Peyer's patch (tissue), 4 donors: ENCODE measurements at places on chromosomes 5 and 9. TPM values are rescaled to one million over a fixed set of nuclear protein-coding genes. Genes with fewer than 3 reads are reported as not detected.
A peak's percentile ranks its signal among the peaks of the same experiment; 100 is the strongest.

KIF4B gene
- not detected for total RNA-seq

GRCh38 chr5:149940077-149940574, 4.5 kb downstream of the PDE6A start:
- no peaks in the 10 kb centered on the region for H3K4me1 ChIP-seq
- no peak overlapping the region for H3K4me3 ChIP-seq
- DNase-seq, result no peak
- no peaks in the 10 kb centered on the region for H3K36me3 ChIP-seq

GRCh38 chr5:112316006-112316405, 103.1 kb downstream of the EPB41L4A start:
- no peaks in the 10 kb centered on the region for H3K36me3 ChIP-seq
- DNase-seq, result no peak
- no peaks in the 10 kb centered on the region for H3K4me1 ChIP-seq
- H3K4me3 ChIP-seq, result no peak overlapping the region
- H3K27me3 ChIP-seq, result no peaks in the 10 kb centered on the region

DNA sequence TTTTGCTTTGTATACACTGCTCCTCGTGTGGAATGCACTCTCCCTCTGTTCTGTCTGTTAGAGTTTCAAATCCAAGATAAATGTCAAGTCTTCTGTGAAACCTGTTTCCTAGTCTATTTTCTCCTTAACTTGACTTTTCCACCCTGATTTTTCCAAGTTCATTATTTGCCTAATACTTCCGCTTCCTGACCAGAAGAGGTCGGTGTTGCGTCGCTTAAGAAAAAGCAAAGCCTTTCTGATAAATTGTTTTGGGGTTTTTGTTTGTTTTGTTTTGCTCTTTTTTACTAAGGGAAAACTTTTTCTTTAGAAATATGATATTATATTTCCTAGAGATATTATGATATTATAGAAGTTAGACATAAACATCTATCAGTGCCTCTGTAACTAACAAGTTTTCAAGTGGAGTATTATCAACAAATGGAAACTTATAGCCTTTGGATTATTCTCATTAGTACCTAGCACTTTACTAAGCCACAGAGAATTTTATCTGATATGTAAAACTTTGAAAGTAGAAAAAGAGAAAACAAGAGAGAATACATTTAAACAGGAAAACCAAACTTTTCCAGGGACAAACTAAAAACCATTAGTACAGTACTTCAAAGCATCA, 55.8 kb downstream of the PHAX start:
- no peaks in the 10 kb centered on the region for H3K36me3 ChIP-seq
- H3K27ac ChIP-seq, result no peak overlapping the region
- DNase-seq, result peak; percentile 62
- H3K4me1 ChIP-seq, result no peaks in the 10 kb centered on the region
- H3K27me3 ChIP-seq, result no peaks in the 10 kb centered on the region

DNA sequence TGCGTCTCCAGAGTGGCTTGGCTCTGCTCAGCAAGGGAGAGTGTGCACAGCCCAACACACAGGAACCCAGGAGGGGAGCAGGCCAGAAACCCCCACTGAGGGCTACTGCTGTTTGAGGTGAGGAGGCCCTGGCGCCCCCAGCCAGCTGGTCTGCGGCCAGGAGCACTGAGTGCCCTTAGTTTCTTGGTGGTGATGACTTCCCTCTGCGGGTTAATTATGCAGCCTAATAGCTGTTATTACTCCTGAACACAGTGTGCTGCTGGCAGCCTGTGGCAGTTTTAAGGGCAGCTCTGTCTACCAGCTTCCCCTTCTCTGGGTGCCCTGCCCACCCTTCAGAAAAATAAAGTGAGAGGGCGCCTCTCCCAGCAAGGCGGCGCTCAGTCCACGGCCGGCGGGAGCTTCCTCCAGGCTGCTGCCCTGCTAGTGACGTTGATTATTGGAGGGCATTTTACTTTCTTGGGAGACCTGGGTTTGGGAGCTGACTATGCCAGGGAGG, 19.2 kb downstream of the GADD45G start:
- no peaks in the 10 kb centered on the region for H3K27me3 ChIP-seq
- H3K36me3 ChIP-seq, result no peaks in the 10 kb centered on the region
- peak overlapping the region; percentile 63 for H3K27ac ChIP-seq

DNA sequence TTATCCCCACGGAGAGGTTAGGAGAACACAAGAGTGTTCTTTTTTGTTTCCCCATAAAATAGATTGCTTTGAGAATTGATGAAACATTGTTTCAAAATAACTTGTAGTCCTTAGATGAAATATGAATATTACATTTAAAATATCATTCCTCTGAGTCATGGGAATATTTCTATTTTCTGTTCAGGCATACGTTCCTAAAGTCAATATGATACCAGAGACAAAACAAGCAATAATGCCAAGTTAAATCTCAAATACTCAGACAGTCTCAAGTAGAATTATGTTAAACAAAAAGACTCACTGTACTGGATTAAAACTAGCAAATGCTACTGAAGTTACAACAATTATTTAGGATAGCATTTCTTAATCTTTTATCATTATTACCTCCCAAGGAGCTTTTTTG, 111.7 kb upstream of the C6 start:
- no peaks in the 10 kb centered on the region for H3K4me1 ChIP-seq
- no peaks in the 10 kb centered on the region for H3K36me3 ChIP-seq
- DNase-seq, result no peak

- no peak for DNase-seq
- no peak overlapping the region for H3K4me3 ChIP-seq
- no peaks in the 10 kb centered on the region for H3K27me3 ChIP-seq
- no peaks in the 10 kb centered on the region for H3K36me3 ChIP-seq
- H3K27ac ChIP-seq, result no peak overlapping the region
Measured at GRCh38 chr5:87589587-87589986, 176.9 kb upstream of the CCNH start.

GRCh38 chr5:38843665-38844064, 2.1 kb upstream of the OSMR start:
- H3K27me3 ChIP-seq, result no peaks in the 10 kb centered on the region
- H3K4me3 ChIP-seq, result no peak overlapping the region
- DNase-seq, result no peak
- H3K36me3 ChIP-seq, result no peaks in the 10 kb centered on the region
- no peaks in the 10 kb centered on the region for H3K4me1 ChIP-seq
- H3K27ac ChIP-seq, result no peak overlapping the region

MEGF10 gene
- 0.19 TPM for total RNA-seq

PITX1 gene
- total RNA-seq, result 2.5 TPM

GRCh38 chr9:3043369-3043768, 199.5 kb upstream of the PUM3 start:
- H3K27me3 ChIP-seq, result no peaks in the 10 kb centered on the region
- no peak overlapping the region for H3K27ac ChIP-seq
- no peaks in the 10 kb centered on the region for H3K4me1 ChIP-seq
- H3K36me3 ChIP-seq, result no peaks in the 10 kb centered on the region
- H3K4me3 ChIP-seq, result no peak overlapping the region

DNA sequence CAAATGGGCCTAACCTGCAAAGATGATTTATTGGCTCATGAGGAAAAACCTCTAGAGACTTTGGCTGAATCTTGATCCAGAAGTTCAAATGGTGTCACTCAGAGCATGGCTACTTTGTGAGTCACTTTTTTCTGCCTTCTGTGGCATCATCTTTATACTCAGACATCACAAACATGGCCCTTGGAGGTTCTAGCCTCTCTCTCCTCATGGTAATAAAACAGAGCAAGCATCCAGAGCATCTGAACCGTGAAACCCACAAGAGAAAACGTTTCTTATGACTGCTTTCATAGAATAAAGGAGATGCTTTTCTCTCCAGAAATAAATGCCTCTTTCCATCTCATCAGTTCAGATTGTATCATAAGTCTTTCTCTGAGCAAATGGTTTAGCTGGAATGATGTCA, 780.3 kb downstream of the KCTD16 start:
- no peaks in the 10 kb centered on the region for H3K27me3 ChIP-seq
- H3K4me1 ChIP-seq, result no peaks in the 10 kb centered on the region
- H3K36me3 ChIP-seq, result no peaks in the 10 kb centered on the region
- no peak overlapping the region for H3K4me3 ChIP-seq

DNA sequence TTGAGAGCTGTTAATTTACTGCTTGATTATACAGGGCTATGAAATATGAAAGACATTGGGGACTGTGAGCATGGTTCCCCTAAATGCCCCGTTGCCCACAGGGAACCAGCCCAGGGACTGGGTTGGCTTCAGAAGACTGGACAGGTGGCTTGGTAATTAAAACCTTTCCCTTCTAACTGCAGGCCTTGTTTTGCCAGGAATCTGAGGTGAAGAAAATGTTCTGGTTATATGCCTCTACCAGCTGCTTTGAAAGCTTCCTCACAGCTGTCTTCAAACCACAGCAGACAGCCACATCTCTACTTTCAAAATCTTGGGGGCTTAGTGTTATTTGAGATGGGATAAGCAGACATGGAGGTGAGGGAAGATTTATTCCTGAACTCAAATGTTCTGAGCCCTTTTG, 153.3 kb upstream of the SPRY4 start:
- no peak overlapping the region for H3K27ac ChIP-seq

- H3K36me3 ChIP-seq, result no peaks in the 10 kb centered on the region
- peak overlapping the region; percentile 57 for H3K27ac ChIP-seq
- peak; percentile 54 for DNase-seq
- no peak overlapping the region for H3K4me3 ChIP-seq
Measured at GRCh38 chr5:171494452-171495121, 75.1 kb downstream of the FGF18 start.

DNA sequence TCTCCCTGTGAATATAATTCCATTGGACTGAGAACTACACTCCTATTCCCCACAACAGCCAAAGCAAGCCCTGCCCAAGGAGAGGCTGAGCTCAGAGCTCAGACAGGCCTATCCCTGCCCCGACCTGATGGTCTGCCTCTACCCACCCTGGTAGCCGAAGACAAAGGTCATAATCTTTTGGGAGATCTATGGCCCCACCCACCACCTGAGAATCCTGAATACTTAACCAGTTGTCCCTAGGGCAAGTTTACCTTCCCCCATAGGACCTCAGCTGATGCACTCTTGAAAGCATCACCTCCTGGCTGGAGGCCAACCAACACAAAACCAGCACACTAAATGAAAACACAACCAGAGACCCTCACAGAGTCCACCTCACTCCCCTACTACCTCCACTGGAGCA, 167.5 kb downstream of the PRR16 start:
- H3K27me3 ChIP-seq, result no peaks in the 10 kb centered on the region
- no peak for DNase-seq
- H3K36me3 ChIP-seq, result no peaks in the 10 kb centered on the region
- no peaks in the 10 kb centered on the region for H3K4me1 ChIP-seq

LVRN gene
- 10.6 TPM for total RNA-seq

DNA sequence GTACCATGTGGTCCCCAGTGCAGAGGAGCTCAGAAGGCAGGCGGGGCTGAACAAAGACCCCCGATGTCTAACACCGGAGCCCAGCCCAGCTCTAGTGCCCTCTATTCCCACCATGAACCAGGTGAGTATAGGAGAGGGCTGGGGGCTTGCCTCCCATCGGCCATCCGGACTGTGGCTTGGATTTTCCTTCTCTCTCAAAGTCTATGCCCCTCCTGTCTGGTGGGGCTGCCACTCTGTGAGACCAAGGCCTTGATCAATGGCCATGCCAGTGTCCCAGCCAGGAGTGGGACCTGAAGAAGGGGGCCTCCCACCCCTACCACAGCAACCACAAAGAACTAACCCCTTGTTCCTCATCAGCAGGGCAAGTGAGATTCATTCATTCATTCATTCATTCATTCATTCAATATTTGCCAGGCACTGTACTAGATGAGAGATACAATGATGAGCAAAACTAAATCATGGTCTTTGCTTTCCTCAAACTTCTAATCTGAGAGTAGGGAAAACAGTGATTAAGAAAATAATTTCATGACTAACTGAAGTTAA, 47.6 kb downstream of the ARHGEF37 start:
- no peaks in the 10 kb centered on the region for H3K4me1 ChIP-seq
- no peak overlapping the region for H3K4me3 ChIP-seq
- H3K36me3 ChIP-seq, result no peaks in the 10 kb centered on the region

DNA sequence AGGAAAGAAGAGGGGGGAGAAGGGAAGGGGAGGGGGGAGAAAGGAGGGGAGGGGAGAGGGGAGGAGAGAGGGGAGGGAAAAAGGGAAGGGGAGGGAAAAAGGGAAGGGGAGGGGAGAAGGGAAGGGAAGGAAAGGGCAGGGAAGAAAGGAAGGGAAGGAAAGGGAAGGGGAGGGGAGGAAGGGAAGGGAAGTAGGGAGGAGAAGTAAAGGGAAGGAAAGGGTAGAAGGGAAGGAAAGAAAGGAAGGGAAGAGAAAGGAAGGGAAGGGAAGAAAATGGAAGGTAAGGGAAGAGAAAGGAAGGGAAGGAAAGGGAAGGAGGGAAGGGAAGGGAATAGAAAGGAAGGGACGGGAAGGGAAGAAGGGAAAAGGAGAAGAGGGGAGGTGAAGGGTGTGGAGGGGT, 248.2 kb downstream of the EBF1 start:
- H3K4me1 ChIP-seq, result no peaks in the 10 kb centered on the region
- H3K27ac ChIP-seq, result no peak overlapping the region
- DNase-seq, result no peak
- no peaks in the 10 kb centered on the region for H3K27me3 ChIP-seq

DNA sequence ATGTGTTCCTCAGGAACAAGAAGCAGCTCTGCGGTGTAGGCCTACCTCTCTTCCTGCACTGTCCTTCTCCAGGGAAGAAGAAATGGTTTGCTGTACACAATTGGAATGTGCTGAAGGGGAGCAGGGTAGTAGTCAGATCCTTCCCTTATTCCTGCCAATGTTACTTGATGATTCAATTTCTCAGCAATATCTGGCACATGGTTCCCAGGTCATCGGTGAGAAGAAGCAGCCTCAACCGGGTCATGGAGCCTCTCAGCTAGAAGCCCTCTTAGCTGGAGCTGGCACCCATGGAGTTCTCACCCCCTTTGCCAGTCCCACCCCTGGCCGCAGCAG, 36.9 kb downstream of the ACTBL2 start:
- H3K4me1 ChIP-seq, result no peaks in the 10 kb centered on the region
- H3K27ac ChIP-seq, result no peak overlapping the region
- no peaks in the 10 kb centered on the region for H3K36me3 ChIP-seq
- DNase-seq, result no peak

DNA sequence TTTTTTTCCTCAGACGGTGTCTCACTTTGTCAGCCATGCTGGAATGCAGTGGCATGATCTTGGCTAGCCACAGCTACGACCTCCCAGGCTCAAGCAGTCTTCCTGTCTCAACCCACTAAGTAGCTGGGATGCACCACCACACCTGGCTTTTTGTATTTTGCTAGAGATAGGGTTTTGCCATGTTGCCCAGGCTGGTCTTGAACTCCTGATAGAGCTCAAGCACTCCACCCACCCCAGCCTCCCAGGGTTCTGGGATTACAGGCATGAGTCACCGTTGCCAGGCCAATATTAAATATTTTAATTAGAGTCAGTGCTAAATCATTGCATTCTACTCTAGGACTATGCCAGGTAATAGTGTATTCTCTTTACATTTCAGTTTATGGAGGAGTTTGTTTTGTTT, 41.5 kb downstream of the UBE2R2 start:
- H3K4me1 ChIP-seq, result no peaks in the 10 kb centered on the region
- H3K27me3 ChIP-seq, result no peaks in the 10 kb centered on the region
- DNase-seq, result no peak
- no peaks in the 10 kb centered on the region for H3K36me3 ChIP-seq
- no peak overlapping the region for H3K4me3 ChIP-seq

SLC27A6 gene
- not detected for total RNA-seq

SLC45A2 gene
- not detected for total RNA-seq
